ENCODE measurements at places on chromosomes 12 and 14.

- no peak for DNase-seq
These were observed 16.1 kb upstream of the PLEKHG6 start for GRCh38 chr12:6294156-6295093.

DNA sequence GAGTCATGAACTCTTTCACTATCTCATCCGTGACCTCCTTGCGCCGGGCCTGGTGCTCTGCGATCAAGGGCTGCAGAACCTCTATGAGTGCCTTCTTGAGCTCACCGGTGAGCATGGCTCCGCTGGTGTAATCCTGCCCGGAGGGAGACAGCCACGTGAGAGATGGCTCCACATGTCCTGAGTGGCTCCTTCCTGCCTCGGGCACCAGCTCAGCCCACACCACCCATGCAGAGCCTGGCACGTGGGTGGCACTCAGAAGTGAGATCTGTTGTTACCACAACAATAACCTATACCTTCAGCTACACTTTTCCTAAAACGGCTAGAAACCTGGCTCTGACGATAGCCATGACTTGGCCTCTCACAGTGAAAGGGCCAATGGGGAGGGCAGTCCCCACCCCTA lies 11.8 kb downstream of the SLC25A47 start:
- DNase-seq: no peak

DNA sequence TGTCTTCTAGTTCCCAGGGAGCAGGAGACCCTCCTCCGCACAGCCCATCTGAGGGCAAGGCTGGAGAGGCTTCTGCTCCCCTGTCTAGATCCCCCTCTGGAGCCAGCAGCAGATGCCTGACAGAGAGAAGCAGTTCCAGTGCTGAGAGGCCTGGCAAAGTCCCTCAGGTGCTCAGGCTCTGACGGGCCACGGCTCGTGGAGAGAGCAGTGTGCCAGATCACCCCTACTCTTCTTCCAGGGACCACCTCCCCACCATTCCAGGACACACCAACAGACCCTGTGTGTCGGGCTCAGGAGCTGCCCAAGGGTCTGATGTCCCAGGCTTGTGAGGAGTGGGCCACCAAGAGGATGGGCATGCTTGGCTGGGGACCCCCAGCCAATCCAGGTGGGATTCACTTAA lies 22.5 kb upstream of the C14orf180 start:
- DNase-seq: no peak

GRCh38 chr14:92874962-92875661 lies 47.8 kb upstream of the CHGA start:
- DNase-seq: no peak

- no peak for DNase-seq
These were observed 213.4 kb downstream of the PHETA1 start for GRCh38 chr12:111155521-111155920.

DNA sequence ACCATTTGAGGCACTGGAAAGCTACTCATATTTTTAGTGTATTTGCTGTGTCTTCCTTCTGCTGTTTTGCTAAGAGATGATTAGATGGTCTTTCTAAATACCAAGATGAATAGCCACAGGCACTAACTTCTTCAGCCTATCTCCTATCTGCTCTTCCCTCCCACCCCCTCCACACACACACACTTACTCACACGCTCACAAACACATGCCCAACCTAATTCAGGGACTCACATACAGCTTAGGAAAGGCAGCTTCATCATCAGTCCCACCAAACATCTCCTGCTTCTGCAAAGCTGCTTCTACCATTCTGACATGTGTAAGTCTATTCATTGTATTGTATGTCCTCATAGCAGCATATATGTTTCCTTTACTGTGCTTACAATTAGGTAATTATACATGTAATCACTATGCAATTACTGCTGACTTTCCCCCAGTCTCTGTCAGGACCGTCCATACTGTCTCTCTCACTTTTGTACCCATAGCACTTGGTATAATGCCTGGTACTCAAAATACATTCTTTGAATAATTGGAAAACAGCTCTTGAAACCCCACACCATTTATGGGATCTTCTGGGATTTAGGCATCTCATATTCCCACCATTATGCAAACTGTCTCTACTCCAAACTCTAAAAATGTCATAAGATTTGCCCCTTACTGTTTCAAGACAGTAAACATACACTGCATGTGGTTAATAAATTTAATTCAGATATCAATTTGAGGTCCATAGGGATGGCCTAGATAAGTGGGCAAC lies 83.3 kb upstream of the HIF1A start:
- DNase-seq: no peak

DNA sequence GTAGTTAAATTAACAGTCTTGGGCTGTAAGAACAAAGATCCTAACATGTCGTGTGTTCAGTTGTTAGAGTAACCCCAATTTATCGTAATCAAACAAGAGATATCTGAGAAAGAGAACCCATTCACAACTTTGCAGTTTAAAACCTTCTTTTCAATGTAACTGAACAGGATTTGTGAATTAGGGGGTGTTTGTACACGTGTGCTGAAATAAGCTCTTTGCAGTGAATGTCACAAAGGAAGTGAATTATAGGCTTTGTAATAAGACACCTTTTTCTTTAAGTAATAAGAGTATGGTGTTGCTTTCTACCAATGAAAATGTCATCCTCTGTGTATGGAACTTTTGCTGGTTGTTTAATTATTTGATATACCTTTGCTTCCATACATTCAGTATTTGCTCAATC lies 114.0 kb downstream of the ALX1 start:
- DNase-seq: no peak

DNA sequence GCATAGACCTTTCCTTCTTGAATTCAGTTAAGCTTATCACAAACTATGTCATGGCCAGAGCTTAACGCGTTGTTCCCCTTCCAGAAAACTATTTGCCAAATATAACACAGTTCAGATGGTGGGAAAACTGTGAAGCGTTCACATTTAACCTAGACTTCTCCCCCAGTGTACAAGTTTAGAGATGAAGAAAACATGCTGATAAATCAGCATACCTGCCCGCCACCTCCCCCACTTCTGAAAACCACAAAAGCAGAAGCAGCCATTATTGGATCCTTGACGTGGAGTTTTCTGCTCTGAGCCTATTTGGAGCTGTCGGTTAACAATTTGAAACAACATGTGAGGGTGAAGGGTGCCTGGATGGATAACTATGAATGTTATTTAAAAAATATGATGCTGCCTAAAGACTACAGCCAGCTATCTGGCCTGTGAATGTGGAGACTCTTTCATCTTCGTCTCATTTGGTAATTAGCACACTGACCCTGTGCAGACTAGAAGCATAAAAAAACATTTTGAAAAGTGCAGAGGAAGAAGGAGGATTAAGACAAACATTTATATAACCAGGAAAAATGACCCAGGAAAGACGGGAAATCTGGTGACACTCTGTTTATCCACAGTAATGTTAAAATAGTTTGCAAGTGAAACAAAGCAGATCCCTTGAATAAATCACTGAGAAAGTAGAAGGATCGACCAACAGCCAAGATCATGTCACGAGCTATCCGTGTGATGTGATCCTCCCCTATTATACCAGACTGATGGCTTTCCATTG lies 408.2 kb downstream of the AEBP2 start:
- no peak for DNase-seq

- DNase-seq: no peak
These were observed 28.9 kb downstream of the BCL11B start for GRCh38 chr14:99242816-99243721.

DNA sequence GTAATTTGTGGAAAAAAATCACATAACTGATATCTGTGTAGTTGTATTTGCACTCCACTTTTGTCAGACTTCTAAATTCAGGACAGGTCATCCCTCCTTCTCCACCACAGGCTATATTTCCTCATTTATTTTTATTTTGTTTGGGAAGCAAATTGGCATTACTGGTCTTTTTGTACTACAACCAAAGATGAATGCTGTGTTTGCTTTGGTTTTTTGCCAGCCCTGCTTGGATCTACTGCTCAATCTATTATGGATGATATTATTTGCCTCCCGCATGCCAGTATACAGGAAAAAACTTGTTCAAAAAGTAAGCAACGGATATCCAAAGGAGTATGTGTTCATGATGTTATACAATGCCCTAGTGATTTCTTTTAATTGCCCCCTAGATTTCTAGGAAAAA lies 948.8 kb downstream of the TRHDE start:
- DNase-seq: no peak

- no peak for DNase-seq
These were observed 663 bp downstream of the LRRK2 start for GRCh38 chr12:40225337-40225983.

All from NCI-H2171 (cell line).